Foreskin keratinocyte (primary cell): ENCODE measurements at places on chromosomes 13 and 19. TPM values are rescaled to one million over a fixed set of nuclear protein-coding genes. Genes with fewer than 3 reads are reported as not detected.

The ZNF846 gene
- total RNA-seq: 4.0 and 5.4 TPM in 2 replicates

The DCT gene
- 0.03 TPM in 1 of 2 replicates, not detected in the other for total RNA-seq

The ATF5 gene
- total RNA-seq: 15.4 and 15.9 TPM in 2 replicates

The DACT3 gene
- 0.04 TPM in 1 of 2 replicates, not detected in the other for total RNA-seq

The ISYNA1 gene
- 16.5 and 19.9 TPM in 2 replicates for total RNA-seq

The DIRAS1 gene
- total RNA-seq: 0.11 and 0.24 TPM in 2 replicates

The NUFIP1 gene
- 8.4 and 10.5 TPM in 2 replicates for total RNA-seq

The ZNF77 gene
- 2.9 and 3.4 TPM in 2 replicates for total RNA-seq

The ZNF568 gene
- total RNA-seq: 5.1 and 6.2 TPM in 2 replicates

The DNAAF3 gene
- total RNA-seq: 7.3 and 9.1 TPM in 2 replicates

The MAMSTR gene
- 1.5 and 2.1 TPM in 2 replicates for total RNA-seq

The ZNF578 gene
- 0.71 and 1.1 TPM in 2 replicates for total RNA-seq

The BCL2L12 gene
- 23.7 and 33.0 TPM in 2 replicates for total RNA-seq

The PPP1R13L gene
- 122 and 144 TPM in 2 replicates for total RNA-seq

The CATSPERD gene
- total RNA-seq: not detected in 2 replicates

The ZNF442 gene
- 0.78 and 0.99 TPM in 2 replicates for total RNA-seq

The MUC16 gene
- not detected in 2 replicates for total RNA-seq

The CEACAM21 gene
- not detected in 2 replicates for total RNA-seq

The RPL18 gene
- total RNA-seq: 1,924 and 1,965 TPM in 2 replicates

The NLRP9 gene
- not detected in 2 replicates for total RNA-seq

The CRLF1 gene
- 0.37 and 0.60 TPM in 2 replicates for total RNA-seq

The C19orf73 gene
- total RNA-seq: 0.71 and 1.2 TPM in 2 replicates

The TEAD2 gene
- total RNA-seq: 26.7 and 34.0 TPM in 2 replicates

The CLEC17A gene
- not detected in 2 replicates for total RNA-seq

The CRYL1 gene
- 14.1 and 15.2 TPM in 2 replicates for total RNA-seq

The SULT2A1 gene
- total RNA-seq: not detected in 2 replicates

The SHANK1 gene
- total RNA-seq: 0.21 and 0.37 TPM in 2 replicates

The SKA3 gene
- 23.4 and 27.2 TPM in 2 replicates for total RNA-seq

The CYP4F8 gene
- total RNA-seq: not detected in 2 replicates

The IGFL4 gene
- total RNA-seq: not detected in 2 replicates

The SBK3 gene
- total RNA-seq: not detected in 2 replicates

The SYCN gene
- total RNA-seq: not detected in 2 replicates

The ZNF14 gene
- 3.0 and 3.1 TPM in 2 replicates for total RNA-seq
